ENCODE measurements at places on chromosomes 13 and 19. TPM values are rescaled to one million over a fixed set of nuclear protein-coding genes. Genes with fewer than 3 reads are reported as not detected.

TMEM150B gene
- polyA plus RNA-seq = 1.1 TPM

ZNF492 gene
- 1.3 TPM for polyA plus RNA-seq

TTC9B gene
- not detected for polyA plus RNA-seq

CD33 gene
- 2.9 TPM for polyA plus RNA-seq

FGF22 gene
- polyA plus RNA-seq = not detected

ASF1B gene
- polyA plus RNA-seq = 13.1 TPM

HSH2D gene
- 0.13 TPM for polyA plus RNA-seq

LGALS14 gene
- 0.58 TPM for polyA plus RNA-seq

TMEM272 gene
- not detected for polyA plus RNA-seq

ZNF443 gene
- polyA plus RNA-seq = 3.4 TPM

DACH1 gene
- polyA plus RNA-seq = 10.1 TPM

KLK14 gene
- polyA plus RNA-seq = not detected

PGLYRP2 gene
- 0.26 TPM for polyA plus RNA-seq

MEDAG gene
- 10.7 TPM for polyA plus RNA-seq

DNA sequence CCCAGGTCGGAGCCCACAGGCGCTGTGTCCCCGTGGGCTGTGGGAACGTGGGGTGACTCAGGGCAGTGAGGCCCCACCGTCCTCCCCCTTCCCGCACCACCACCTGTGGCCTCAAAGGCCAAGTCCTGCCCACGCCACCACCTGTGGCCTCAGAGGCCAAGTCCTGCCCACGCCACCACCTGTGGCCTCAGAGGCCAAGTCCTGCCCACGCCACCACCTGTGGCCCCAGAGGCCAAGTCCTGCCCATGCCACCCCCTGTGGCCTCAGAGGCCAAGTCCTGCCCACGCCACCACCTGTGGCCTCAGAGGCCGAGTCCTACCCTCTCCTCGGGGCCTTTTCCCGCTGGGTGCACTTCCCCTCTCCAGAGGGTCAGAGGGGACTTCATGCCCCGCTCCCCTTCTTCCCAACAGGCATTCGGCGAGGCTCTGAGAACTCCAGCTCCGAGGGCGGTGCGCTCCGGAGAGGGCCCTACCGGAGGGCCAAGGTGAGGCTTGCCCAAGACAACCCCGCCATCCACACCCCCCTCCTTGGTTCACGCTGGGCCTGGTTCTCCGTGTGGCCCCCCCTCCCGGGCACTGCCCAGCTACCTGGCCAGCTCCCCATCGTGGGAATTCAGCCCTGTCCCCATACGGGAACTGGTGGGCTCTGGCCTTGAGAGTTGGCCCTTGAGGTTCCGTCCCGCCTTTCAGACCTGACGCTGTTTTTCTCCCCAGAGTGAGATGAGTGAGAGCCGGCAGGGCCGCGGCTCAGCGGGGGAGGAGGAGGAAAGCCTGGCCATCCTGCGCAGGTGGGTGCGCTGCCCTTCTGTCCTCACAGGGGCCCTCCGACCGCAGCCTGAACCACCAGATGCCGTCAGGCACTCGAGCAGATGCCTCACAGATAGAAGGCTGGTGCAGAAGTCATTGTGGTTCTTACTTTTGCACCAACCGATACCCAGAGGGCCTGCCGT is 27.4 kb upstream of the F7 start:
- DNase-seq = no peak

- DNase-seq = no peak
Observed at GRCh38 chr13:86554066-86554465, 754.8 kb upstream of the SLITRK6 start.

- peak; percentile 70 for DNase-seq
Observed at GRCh38 chr13:49495783-49496762, at the start of gene PHF11. Gene PHF11, plus strand, starts transcription at chr13:49495953. Its CDS starts 49 bp downstream, at chr13:49496002.

- peak; percentile 56 for DNase-seq
Observed at GRCh38 chr13:75258159-75258782, 223.7 kb downstream of the TBC1D4 start.

DNA sequence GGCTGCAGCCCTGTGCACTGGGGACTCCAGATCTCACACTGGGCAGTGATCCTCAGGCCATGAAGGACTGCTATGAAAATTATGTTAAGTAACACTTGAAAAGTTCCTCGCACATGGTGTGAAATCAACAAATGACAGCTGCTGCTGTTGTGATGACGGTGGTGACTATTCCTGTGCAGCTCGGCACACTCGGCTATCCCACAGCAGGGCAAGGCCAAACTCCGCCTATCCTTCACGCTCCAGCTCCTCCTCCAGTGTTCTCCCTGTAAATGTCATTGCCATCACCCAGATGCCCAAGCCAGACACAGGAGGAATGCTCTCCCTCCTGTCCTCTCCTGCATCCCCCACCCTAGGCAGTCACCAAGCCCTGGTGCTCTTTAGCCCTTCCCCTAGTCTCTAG is 31.3 kb downstream of the GRIK5 start:
- no peak for DNase-seq

GRCh38 chr19:53991224-53992113 is at the start of gene CACNG6:
Gene CACNG6, plus strand, starts transcription at chr19:53991637. Its CDS starts 1,241 bp downstream, at chr19:53992878.
- no peak for DNase-seq

DNA sequence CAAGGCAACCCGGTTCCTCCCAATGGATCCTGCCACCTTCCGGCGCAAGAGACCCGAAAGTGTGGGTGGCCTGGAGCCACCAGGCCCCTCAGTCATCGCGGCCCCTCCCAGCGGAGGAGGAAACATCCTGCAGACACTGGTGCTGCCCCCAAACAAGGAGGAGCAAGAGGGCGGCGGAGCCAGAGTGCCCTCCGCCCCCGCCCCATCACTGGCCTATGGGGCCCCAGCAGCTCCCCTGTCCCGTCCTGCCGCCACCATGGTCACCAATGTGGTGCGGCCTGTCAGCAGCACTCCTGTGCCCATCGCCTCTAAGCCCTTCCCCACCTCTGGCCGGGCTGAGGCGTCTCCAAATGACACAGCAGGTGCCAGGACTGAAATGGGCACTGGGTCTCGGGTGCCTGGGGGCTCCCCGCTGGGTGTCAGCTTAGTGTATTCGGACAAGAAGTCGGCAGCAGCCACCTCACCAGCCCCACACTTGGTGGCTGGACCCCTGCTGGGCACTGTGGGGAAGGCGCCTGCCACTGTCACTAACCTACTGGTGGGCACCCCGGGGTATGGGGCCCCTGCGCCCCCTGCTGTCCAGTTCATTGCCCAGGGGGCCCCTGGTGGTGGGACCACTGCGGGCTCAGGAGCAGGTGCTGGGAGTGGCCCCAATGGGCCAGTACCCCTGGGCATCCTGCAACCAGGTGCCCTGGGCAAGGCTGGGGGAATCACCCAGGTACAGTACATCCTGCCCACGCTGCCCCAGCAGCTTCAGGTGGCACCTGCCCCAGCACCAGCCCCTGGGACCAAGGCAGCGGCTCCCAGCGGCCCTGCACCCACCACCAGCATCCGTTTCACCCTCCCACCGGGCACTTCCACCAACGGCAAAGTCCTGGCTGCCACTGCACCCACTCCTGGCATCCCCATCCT is 11.2 kb upstream of the PRR19 start:
- DNase-seq = no peak

DNA sequence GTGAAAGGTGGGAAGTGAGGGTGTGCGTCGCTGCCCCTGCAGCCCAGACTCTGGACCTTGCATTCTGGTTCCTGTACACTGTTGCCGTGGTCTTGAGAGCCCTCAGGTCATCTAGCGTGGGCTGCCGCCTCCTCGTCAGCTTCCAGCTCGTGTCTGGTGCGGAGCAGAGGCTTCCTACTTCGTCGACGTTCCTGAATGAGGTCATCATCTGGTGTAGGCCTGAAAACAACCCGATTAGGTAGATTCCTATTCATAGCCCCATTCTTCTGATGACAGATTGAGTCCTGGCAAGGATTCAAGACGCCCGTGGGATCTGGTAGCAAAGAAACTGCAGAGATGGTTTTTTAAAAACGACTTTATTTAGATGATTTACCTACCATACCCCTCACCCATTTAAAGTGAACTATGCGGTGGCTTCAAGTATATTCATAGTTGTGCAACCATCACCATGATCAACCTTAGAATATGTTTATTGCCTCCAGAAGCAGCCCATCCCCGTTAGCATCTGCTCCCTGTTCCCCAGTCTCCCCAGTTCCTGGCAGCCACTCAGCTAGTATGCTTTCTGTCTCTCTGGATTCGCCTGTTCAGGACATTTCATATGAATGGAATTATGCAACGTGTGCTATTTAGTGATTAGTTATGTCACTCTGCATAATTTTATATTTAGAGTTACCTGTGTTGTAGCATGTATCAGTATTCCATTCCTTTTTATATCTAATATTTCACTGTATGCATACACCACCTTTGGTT is 13.8 kb downstream of the NAXD start:
- no peak for DNase-seq

DNA sequence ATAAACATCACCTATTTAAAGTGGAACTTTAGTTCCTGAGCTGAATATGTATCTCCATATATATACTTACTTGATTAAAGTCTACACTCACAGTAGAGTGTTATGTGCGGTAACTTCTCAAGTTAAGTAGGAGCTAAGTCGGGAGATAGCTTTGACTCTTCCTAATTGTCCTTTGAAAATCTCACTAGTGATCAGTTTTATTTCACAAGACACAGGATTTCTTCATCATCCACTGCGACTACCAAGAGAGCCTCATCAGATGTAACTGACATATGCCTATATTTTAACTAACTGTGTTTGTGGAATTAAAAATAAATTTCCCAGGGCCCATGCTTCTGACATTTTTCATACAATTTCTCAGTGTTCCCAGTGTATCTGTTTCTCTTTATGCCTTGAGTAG is 1664.0 kb downstream of the EFNB2 start:
- DNase-seq = no peak

DNA sequence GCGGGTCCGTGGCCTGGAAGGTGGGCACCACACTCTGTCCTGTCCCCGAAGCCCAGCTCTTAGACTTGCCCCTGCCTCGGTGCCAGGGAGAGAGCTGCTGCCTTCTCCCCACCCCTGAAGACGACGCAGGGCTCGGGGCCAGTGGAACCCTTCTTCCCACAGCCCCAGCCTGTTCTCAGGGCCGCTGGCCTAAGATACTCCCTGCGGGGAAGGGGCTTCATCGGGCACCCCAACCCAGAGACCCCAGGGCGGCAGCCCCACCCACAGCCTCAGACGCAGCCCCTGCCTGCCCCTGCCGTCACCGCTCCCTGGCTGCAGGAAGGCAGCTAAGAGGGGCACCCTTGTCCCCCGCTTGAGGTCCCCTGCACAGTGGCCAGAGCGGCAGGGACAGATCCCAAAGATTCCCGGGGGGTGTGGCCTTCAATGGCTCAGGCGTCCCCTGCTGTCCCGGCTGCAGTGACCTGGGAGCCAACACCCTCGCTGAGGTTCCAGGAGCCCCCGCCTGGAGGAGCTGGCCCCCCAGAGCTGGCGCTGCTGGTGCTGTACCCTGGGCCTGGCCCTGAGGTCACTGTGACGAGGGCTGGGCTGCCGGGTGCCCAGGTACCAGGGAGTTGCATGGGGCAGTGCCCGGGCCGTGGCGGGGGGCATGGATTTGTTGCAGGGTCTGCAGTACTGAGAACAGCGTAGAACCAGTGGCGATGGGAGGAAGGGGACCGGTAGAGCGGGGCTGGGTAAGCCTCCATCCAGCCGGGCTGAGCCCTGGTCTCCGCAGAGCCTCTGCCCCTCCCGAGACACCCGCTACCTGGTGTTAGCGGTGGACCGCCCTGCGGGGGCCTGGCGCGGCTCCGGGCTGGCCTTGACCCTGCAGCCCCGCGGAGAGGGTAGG is 1.0 kb downstream of the AMH start:
- no peak for DNase-seq

DNA sequence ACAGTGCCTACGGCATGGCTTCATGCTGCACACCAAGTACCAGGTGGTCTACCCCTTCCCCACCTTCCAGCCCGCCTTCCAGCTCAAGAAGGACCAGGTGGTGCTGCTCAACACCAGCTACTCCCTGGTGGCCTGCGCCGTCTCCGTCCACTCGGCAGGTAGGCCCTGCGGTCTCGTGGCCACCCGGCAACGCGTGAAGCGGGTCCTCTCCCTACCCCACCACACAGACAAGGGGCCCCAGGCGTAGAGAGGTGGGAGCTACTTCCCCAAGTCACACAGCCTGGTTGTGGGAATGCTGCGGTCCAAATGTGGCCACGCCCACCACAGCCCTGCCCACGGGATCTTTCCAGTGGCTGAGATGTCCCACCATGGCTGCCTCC is 4.0 kb downstream of the DCAF15 start:
- DNase-seq = no peak

DNA sequence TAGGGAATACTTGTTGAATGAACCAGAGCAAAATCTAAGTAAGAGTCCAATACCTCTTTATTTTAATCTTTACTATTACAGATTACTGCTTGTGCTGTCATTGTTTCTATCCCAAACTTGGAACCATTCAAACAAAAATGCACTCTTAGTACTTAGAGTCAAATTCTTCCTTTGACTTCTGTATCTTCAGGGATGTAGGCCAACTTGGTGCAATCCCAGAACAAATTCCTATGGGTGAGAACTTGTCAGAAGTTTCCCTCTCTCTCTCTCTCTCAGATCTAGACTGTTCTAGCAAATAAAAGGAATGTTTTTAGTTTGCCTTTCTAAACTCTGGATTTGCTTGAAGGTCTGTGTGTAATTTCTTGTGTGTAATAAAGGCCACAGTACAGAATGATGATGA is 329.0 kb upstream of the TMTC4 start:
- no peak for DNase-seq

DNA sequence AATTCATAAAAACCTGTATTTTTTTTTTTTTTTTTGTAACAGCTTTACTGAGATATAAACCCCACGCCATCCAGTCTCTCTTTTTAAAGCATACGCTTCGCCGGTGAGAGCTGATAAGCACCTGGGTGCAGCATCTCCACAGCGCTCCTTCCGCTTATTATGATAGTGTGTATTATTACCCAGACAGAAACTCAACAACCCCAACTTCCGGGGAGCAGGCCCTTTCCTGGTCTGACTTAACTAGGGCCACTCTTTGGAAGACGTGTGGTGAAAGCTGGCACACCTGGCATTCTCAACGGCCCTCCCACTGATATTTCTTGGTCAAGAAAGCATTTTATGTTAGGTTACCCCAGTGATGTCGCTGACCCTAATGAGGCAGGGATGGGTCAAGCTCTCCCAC is 51.4 kb upstream of the SLC15A1 start:
- DNase-seq = no peak

- DNase-seq = no peak
Observed at GRCh38 chr19:4388337-4389063, 11.8 kb downstream of the SH3GL1 start.

- no peak for DNase-seq
Observed at GRCh38 chr13:24625331-24625731, 54.9 kb upstream of the ATP12A start.

GRCh38 chr13:25869941-25870340 is 181.9 kb downstream of the SHISA2 start:
- DNase-seq = no peak

DNA sequence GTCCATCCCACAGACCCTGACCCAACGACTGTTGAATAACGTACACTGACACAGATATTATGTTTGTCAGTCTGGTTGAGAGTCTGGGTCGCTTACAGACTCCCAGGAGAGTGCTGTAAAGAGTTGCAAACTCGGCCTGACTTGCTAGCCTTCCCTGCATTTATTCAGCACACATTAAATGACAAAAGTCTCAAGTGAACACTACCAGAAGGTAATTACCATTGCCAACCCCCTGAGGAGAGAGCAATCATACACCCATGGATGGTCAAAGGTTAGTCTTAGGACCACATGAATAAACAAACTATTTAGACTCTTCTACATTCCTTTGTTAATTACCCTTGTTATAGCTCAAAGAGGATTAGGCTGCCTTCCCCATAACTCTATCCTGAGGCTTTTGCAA is 1048.6 kb downstream of the PCDH17 start:
- DNase-seq = no peak
